Panc1 (cell line): ENCODE measurements at places on chromosomes 6 and 20. TPM values are rescaled to one million over a fixed set of nuclear protein-coding genes. Genes with fewer than 3 reads are reported as not detected.
A peak's percentile ranks its signal among the peaks of the same experiment; 100 is the strongest.

TNXB gene
- 1.8 TPM for total RNA-seq

- peaks cover 9% of the 10 kb centered on the region for H3K4me1 ChIP-seq
- no peaks in the 10 kb centered on the region for H3K27me3 ChIP-seq
- no peak for DNase-seq
Measured at GRCh38 chr6:43671801-43672690, 15.5 kb downstream of the MRPS18A start.

DNA sequence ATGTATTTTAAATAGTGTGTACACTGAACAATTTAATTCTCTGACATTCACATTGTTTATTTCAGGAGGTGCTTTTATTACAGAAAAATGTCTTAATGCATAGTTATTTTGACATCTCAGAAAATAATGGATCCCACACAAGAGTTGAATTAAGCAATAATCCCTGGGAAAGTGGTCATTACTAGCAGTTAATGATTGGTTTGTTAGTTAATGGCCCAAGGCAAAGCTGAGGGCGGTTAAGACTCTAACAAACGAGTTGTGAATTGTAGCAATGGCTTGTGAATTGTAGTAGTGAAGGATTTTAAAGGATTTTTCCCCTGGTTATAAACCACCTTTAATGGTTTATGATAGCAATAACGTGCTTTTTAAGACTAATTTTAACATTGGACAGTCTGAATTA is 1316.0 kb upstream of the GJE1 start:
- H3K4me3 ChIP-seq: no peak overlapping the region
- no peak overlapping the region for H3K27ac ChIP-seq
- no peaks in the 10 kb centered on the region for H3K36me3 ChIP-seq
- H3K4me1 ChIP-seq: no peaks in the 10 kb centered on the region
- DNase-seq: no peak

DNA sequence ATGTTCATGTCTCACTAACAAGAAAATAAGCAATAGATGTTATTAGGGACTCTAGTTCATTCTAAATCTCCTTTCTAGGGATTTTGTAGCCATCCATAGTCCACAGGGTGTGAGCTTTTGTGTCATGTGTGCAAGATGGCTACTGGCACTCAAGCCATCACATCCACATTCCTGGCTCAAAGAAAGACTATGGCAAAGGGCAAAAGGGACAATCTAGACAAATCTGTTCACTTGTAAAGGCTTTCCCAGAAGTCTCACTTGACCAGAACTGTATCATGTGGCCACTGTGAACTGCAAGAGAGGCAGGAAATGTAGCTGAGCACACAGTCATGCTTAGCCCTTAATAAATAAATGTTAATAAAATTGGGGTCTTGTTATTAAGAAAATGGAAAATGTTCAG is 212.6 kb upstream of the EXOC2 start:
- no peak overlapping the region for H3K4me3 ChIP-seq
- H3K36me3 ChIP-seq: no peaks in the 10 kb centered on the region
- 0 out of 2 replicates have a peak, but pooled peaks cover 3% of the 10 kb centered on the region for H3K27me3 ChIP-seq
- no peak overlapping the region for H3K27ac ChIP-seq

GRCh38 chr6:35206346-35206745 is 7.4 kb upstream of the SCUBE3 start:
- H3K4me1 ChIP-seq: peaks cover 14% of the 10 kb centered on the region
- no peak overlapping the region for H3K27ac ChIP-seq
- H3K36me3 ChIP-seq: no peaks in the 10 kb centered on the region
- DNase-seq: no peak
- no peak overlapping the region for H3K4me3 ChIP-seq
- no peaks in the 10 kb centered on the region for H3K27me3 ChIP-seq

GRCh38 chr6:38114976-38115625 is 295.6 kb downstream of the ZFAND3 start:
- no peak overlapping the region for H3K4me3 ChIP-seq
- no peaks in the 10 kb centered on the region for H3K4me1 ChIP-seq
- H3K36me3 ChIP-seq: 0 out of 2 replicates have a peak, but pooled peaks cover 5% of the 10 kb centered on the region
- H3K27ac ChIP-seq: no peak overlapping the region

- H3K27me3 ChIP-seq: no peaks in the 10 kb centered on the region
- no peak overlapping the region; the same call in 1 of the 2 replicates for H3K27ac ChIP-seq
- peaks cover 36% of the 10 kb centered on the region for H3K4me1 ChIP-seq
- H3K36me3 ChIP-seq: no peaks in the 10 kb centered on the region
Measured at GRCh38 chr20:41048461-41049301, 20.1 kb downstream of the TOP1 start.

GRCh38 chr20:44642203-44643153 is 9.0 kb downstream of the ADA start:
- H3K27me3 ChIP-seq: no peaks in the 10 kb centered on the region
- H3K4me1 ChIP-seq: peaks cover 45% of the 10 kb centered on the region
- peak overlapping the region; percentile 81 for H3K27ac ChIP-seq
